ENCODE measurements at places on chromosomes 5 and 9.
A peak's percentile ranks its signal among the peaks of the same experiment; 100 is the strongest.

GRCh38 chr5:76960004-76960625, 7.3 kb downstream of the CRHBP start:
- DNase-seq = no peak

DNA sequence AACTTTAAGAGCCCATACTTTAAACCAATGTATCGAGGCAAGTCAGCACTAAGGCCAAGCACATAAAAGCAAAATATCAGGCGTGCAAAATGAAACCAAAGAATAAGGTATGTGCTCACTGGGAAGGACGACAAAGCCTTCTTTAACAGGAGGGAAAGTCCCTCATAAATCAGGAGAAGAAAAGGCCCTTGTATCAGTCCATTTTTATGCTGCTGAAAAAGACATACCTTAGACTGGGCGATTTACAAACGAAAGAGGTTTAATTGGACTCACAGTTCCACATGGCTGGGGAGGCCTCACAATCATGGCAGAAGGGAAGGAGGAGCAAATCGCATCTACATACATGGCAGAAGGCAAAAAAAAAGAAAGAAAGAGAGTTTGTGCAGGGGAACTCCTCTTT, 68.9 kb downstream of the UBE2QL1 start:
- no peak for DNase-seq

DNA sequence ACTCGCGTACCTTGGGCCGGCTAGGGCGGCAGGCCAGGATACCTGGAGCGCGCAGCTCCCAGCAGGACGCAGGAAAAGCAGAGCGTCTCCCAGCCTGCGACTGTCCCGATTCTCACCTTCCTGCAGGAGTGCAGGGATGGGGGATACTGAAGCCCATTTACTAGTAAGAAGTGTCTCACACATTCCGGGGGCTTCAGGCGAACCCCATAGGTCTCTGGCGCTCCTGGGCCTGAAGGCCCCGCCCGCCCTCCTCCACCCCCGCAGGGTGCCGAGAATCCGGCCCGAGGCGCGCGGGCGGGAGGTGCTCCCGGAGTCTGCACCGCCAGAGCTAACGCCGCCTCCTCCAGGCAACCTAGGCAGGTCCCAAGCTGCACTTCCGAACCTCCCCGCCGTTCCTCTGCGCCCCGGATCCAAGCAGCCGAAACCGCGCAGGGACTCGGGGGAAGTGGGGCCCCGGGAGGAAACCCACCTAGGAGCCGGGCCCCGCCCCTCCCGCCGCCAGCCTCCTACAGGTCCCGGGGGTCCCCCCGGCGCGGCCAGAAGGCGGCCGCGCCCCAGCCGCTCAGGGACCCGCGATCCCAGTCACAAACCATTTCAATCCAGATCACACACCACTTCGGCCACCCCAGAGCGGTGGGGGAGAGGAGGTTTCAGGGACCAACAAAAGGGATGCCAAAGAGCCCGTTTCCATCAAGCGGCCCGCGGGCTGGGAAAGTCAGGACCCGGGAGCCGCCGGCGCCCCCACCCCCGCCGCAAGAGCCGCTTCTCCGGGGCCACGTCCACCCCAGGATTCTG, 1.2 kb downstream of the ROR2 start:
- no peak for DNase-seq

DNA sequence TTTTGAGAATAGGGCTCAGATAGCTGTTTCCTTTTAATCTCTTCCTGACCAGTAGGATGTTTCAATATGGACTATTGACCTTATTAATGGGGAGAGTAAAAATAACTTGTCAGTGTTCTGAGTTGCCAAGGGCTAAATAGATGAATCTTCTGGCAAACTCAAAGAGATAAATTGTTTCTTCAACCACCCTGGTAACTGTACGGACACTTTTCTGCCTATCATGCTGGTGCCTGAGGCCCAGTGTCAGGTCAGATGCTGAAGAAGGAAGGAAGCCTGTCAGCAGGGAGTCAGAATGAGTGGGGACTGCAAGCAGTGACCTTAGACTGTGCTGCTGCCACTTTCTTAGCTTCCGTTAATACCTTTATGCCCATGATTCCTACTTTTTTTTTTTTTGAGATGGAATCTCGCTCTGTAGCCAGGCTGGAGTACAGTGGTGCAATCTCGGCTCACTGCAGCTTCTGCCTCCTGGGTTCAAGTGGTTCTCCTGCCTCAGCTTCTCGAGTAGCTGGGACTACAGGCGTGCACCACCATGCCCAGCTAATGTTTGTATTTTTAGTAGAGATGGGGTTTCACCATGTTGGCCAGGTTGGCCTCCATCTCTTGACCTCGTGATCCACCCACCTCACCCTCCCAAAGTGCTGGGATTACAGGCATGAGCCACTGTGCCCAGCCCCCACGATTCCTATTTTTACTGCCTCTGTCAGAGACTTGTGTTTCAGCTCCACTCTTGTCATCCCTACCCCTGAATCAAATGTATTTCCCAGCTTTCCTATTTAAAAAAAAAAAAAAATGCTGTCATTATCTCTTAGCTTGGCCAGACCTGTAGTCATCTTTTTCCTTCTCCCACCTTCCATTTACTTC, 33.7 kb downstream of the TGFBR1 start:
- DNase-seq = no peak

GRCh38 chr5:54524082-54524481, 6.5 kb downstream of the SNX18 start:
- no peak for DNase-seq

DNA sequence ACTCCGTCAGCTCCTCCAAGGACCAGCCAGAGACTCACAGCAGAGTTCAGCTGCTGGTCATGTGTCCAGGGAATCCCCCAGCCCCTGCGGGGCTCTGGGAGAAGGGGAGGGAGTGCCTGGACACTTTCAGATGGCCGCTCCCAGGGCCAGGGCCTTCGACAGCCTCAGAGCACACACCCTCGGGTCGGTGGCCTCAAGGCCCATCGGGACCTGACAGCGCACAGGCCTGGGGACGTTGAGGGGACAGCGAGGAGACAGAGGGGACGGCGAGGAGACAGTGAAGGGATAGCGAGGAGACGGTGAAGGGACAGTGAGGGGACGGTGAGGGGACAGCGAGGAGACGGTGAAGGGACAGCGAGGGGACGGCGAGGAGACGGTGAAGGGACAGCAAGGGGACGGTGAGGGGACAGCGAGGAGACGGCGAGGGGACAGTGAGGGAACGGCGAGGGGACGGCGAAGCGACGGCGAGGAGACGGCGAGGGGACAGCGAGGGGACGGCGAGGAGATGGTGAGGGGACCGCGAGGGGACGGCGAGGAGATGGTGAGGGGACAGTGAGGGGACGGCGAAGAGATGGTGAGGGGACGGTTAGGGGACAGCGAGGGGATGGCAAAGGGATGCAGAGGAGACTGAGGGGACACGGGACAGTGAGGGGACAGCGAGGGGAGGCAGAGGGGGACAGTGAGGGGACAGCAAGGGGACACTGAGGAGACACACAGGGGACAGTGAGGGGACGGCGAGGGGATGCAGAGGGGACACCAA, 47.3 kb downstream of the SLC12A7 start:
- no peak for DNase-seq

DNA sequence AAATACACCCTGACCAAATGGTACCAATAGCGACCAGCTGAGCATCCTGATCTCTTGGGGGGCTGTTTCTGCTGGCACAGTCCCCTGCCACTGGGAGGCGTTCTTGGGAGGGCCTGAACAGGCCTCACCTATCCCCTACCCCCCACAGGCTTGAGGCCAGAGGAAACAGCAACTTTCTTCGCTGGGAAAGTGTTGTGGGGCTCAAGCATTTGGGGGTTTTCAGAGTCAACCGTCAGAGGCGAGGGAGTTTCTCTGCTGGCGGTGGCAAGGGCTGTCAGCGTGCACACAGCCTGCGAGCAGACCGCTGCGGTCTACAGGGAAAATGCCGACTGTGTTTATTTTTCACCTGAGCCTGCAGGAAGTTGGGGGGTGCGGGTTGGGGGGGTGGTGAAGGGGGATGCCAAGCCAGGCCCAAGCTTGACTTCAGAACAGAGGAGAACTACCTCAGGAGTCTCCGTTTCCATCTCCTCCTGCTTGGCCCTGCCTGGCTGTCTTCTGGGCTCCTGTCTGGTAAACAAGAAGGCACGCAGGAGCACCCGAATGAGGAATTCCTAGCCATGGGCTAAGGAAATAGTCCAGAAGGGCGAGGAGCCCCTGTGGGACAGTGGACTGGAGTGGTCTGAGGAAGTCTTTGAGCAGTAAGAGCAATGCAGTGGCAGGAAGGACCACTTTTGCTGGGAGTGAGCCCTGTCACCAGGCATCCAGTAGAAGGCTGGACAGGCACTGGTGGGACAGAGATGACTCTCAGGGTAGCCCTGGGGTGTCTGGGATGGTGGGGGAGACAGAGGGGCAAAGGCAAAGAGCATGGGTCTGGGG, 18.1 kb downstream of the TCF7 start:
- peak; percentile 75 for DNase-seq

DNA sequence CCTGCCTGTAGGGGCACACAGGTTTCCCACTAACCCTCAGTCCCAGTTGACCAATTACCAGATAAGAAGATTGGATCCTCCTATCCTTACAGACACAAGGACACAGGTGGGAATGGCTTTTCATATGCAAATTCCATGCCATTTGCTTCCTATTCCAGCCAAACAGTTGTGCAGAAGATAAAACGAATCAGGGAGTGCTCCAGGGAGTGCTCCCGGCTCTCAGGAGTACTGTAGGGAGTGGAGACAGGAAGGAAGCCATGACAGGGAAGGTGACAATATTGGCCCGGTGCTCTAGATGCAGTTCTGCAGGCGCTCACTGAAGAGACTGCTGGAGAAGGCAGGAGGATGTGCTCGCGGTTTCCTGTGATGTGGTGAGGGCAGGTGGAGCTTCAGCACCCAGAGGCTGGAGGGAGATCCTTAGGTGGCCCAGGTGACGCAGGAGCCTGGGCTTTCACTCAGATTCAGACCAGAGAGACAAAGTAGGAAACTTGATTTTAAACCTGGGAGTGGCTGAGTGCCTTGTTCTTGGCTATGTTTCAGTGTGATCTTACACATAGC, 260.0 kb downstream of the AUH start:
- peak; percentile 78 for DNase-seq

DNA sequence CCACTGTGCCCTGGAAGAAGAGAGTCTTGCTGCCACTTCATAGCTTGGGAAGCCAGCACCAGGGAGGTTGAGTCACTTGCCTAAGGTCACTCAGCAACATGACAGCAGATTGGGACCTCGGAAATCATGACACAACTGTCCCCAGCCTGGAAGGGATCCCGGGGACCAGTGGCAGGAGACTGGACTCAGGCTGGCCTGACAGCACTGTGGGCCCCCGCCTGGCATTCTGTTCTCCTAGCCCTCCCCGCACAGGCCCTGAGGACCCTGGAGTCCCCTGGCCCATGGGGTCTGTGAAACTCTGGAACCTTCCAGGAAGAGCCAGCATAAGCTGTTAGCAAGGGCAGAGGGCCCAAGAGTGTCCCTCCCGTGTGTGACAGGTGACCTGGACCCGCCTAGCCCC, 64.9 kb downstream of the COL5A1 start:
- DNase-seq = no peak

GRCh38 chr9:117783828-117784227, 79.6 kb downstream of the TLR4 start:
- DNase-seq = no peak

- no peak for DNase-seq
These were observed 8.5 kb downstream of the PTGS1 start for GRCh38 chr9:122379340-122379739.

DNA sequence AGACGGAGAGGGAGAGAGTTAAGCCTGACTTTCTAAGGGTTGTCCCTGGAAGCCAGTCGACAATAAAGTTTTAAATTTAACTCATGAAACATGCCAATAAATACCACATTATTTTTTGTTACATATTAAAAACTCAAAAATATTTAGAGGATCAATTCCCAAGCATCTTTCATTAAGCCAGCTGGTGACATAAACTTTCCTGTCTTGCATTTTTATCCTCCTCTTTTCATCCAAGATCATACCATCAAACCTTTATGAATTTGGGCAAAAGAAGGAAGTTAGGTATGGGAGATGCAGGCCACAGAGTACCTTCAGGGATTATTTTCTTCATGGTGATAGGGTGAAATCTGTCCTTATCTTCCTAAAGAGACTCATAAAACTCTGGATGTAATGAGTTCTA, 178.3 kb upstream of the FBXL17 start:
- DNase-seq = no peak

GRCh38 chr5:4939042-4939781, 200.9 kb upstream of the ADAMTS16 start:
- no peak for DNase-seq

DNA sequence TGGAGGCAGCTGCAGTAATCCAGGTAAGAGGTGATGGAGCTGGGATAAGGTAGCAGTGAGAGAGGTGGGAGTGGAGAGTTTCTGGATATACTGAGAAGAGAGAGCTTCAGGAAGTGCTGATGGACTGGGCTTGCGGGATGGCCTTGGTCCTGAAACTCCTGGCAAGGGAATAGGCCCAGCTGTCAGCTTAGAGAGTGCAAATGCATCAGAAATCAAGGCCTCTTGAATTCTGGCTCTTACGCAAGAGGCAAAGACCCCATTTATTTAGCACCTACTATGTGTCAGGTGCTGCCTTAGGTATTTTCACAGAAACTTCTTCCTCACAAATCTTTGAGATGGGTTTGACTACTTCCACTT, 227.2 kb upstream of the MAP3K1 start:
- no peak for DNase-seq
